Stimulated activated CD8-positive, alpha-beta memory T cell treated with anti-CD3 and anti-CD28 coated beads, Interleukin-7, amount 100 ng/mL, for 4 hours (primary cell): ENCODE measurements at places on chromosomes 5 and 9.

GRCh38 chr9:92780206-92780605, 15.6 kb upstream of the BICD2 start:
- no peak for DNase-seq

DNA sequence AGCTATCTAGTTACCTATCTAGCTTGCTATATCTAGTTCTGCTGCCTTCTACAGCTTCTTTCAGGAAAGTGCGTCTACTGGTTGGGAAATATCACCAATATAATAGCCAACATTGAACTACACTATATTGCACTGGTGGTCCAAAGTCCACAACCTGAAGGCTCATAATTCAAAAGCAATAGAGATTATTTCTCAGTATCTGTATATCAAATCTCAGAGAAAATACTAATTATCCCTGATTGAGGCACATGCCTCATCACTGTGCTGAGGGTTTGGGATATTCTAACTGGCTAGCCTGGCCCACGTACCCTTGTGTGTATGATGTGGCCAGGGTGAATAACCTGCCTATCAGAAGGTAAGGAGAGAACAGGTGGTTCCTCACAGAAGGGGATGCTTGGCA, 53.8 kb downstream of the SH3RF2 start:
- DNase-seq, result no peak

GRCh38 chr5:145378226-145378625, 456.9 kb downstream of the PRELID2 start:
- no peak for DNase-seq

- DNase-seq, result no peak
These were observed 57.1 kb downstream of the FOXD1 start for GRCh38 chr5:73391441-73391881.

- no peak for DNase-seq
These were observed 105.9 kb downstream of the MARCHF3 start for GRCh38 chr5:126924331-126925033.

- DNase-seq, result no peak
These were observed 14.5 kb upstream of the AUH start for GRCh38 chr9:91376239-91376638.

GRCh38 chr5:160317434-160317833, 5.1 kb upstream of the CCNJL start:
- DNase-seq, result no peak

DNA sequence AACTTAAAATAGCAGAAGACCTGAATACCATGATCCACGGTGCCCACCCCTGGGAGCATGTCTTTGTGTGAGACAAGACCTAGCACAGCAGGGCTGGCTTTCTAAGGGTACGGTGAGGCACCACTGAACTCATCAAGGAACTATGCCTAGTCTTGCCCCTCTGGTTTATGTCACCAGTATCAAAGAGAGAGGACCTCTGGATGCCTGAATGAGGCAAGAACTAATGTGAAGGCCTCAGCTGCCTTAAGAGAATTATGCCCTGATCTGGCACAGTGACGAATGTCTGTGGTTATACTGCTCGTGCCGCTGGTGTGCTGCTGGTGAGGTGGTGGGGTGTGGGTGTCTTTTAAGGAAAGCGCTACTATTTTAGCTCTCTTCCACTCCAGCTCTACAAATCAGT, 23.0 kb downstream of the NREP start:
- DNase-seq, result no peak

- DNase-seq, result no peak
These were observed 21.3 kb downstream of the WNK2 start for GRCh38 chr9:93205045-93205768.

GRCh38 chr9:136576269-136576626, 30.4 kb upstream of the NOTCH1 start:
- no peak for DNase-seq

GRCh38 chr9:133942206-133942975, 49.7 kb downstream of the VAV2 start:
- DNase-seq, result no peak

- DNase-seq, result no peak
These were observed 165.6 kb downstream of the YTHDC2 start for GRCh38 chr5:113678924-113679575.

GRCh38 chr9:112655668-112656067, 62.2 kb downstream of the INIP start:
- DNase-seq, result no peak

GRCh38 chr9:110319781-110320492, 17.7 kb downstream of the TXNDC8 start:
- DNase-seq, result no peak

DNA sequence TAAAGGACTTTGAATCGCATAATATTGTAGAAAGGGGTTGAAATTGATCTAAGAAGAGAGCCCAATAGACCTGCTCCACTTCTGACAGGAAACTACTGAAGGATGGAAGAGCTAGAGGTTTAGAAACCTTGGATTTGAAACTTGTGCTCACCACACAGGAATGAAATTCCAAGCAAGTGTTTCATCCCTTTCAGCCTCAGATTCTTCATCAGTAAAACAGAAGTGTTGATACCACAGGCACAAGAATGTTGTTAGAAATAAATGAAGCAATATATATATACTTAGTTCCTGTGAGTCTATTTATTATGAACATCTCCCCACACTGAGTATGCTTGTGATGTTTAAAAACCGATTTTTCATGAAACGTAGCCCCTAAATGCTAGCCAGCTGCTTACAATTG, 43.8 kb downstream of the PRRC1 start:
- DNase-seq, result no peak

DNA sequence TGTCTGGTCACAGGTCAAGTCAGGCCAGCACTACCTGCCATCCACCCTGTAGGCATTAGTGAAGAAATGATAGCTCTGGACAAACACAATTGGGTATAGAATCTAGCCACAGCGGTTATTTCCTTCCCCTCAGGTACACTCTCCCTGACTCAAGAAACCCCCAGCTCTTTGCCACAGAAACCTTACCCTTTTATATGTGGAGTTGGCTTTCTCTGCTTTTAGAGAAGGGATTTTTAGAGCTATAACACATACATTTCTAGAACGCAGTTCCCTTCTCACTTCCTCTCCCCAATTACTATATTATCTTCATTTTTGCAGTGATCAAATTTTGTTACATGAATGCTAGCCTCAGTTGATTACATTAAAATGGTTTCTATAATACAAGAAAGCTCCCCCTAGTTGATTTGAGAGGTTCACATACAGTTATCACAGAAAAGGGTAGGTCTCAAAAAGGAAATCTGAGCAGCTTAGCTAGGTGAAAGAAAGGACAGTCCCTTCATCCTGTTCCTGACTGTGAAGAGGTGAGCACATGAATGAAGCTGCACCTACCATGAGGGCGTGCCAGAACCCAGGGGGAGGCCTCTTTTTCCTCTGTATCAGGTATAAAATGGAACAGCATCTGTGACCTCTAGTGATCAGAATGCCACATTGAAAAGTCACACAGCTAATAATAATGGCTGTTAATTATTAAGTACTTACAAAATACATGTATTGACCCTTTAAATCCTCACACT, 425.6 kb downstream of the KIAA0825 start:
- no peak for DNase-seq

DNA sequence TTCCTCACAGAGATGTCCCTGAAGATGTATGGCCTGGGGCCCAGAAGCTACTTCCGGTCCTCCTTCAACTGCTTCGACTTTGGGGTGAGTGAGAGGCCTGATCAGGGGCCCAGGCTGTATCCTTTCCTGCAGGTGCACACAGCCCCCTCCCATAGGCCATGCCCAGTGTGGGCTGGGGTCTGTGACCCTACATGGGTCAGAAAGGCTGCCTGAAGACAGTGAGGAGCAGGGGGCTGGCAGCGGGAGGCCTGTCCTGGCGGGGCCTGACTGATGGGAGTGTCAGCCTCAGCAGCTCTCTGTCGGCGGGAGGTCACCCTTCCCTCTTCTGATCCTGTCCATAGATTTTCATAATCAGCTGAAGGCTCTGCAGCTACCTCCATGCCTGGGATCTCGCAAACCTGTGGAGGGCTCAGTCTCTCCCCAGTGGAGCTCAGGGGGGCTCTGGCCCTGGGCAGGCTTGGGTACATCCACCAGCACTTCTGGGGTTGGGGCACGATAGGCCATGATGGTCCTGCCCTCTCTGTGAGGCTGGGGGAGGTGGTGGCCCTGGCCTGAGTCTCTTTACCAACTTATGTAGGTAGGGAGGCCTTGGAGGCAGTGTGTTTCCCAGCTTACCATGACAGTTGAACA, 98.5 kb downstream of the CACNA1B start:
- no peak for DNase-seq

DNA sequence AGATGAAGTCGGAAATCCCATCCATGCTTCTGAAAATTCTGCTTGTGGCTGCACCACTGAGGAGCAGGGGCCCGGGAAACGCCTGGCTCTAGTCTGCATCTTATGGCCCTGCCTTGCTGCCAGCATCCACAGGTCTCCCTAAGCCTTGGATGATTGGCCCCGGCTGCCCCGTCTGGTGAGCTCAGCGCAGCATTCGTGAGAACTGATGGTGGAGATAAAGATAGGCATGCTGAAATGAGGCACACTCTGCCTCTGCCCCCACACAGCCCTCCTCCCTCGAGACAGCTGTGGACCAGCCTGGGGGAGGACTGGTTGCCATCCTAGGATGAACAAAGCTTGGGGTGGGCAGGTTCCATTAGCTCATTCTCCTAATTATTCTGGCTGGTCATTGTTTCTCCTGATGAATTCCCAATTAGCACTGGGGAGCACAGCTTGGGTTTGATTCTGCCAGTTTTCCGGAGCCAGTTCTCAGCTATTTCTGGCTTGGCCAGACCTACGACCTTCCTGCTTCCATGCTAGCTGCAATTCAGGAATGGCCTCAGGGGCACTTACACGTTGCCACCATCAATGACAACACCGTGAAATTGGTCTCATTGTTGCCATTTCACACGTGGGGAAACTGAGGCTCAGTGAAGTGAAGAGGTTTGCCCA, 62.8 kb upstream of the CPEB4 start:
- DNase-seq, result no peak

GRCh38 chr5:28165096-28165495, 1126.7 kb upstream of the CDH9 start:
- DNase-seq, result no peak

DNA sequence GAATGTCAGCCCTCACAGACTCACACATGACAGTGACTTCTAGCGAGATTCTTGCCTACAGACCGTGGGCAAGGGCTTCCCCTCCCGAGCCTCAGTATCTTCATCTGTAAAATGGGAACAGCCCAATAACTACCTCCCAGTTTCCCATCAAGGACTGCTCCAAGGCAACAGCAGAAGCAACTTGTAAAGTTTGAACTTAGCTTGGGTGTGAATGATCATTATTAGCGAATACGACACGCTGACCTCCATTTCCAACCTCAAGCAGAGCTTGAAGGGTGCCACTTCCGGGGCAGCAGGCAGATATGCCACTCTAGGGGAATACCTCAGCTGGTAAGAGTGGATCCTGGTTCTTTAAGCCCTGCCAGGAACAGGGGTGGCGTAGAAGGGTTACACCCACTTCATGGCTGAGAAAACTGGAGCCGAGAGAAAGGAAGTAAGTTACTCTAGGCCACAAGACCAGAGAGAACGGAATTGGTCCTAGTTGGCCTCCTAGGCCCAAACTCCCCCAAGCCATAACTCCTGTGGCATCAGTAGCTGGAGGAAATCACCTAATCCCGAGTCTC, 2.0 kb downstream of the RNF44 start:
- no peak for DNase-seq

DNA sequence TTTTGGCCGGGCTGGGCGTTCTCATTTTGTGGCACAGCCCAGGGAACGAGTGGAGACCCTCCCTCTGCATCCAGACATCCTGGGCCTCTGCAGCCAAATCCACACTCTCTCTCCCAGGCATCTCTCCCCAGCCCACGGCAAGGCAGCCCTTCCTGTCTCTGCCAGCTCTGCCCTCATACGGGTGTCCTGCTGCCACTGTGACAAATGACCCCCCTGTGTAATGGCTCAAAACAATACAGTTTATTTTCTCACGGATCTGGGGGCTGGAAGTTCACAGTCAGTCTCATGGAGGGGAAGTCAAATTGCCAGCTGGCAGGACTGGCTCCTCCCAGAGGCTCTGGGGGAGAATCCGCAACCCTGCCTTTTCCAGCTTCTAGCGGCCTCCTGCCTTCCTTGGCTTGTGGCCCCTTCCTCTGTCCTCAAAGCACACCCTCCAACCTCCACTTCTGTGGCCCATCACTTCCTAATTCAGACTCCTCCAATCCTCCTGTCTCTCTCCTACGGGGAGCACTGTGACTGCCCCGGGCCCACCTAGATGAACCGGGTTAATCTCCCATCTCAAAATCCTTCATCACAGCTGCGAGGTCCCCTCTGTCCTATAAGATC, 70.2 kb upstream of the COL5A1 start:
- no peak for DNase-seq

GRCh38 chr5:11355491-11355890, 548.8 kb downstream of the CTNND2 start:
- no peak for DNase-seq

DNA sequence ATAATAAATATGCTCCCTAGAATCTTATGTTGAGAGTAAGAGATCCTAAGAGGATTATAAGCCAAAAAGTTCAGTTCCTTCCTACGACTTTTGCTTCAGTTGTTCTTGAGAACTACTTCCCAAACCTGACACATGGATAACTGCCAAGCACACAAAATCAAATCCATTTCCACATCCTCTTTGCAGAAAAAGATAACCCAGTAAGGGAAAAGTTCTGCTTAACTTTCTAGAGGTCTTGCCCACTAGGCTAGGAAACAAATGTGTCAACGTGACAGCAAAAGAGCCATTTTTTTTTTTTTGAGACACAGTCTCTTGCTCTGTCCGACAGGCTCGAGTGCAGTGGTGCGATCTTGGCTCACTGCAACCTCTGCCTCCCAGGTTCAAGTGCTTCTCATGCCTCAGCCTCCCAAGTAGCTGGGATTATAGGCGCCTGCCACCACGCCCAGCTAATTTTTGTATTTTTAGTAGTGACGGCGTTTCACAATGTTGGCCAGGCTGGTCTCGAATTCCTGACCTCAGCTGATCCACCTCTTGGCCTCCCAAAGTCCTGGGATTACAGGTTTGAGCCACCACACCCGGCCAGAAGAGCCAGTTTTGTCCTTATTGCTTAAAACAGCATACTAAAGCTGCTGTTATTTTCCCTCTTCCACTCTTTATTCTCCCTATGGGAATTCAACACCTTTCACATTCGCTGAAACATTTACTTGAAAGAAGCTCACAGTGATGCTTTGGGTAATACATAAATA, 24.2 kb downstream of the CSNK1A1 start:
- DNase-seq, result no peak

DNA sequence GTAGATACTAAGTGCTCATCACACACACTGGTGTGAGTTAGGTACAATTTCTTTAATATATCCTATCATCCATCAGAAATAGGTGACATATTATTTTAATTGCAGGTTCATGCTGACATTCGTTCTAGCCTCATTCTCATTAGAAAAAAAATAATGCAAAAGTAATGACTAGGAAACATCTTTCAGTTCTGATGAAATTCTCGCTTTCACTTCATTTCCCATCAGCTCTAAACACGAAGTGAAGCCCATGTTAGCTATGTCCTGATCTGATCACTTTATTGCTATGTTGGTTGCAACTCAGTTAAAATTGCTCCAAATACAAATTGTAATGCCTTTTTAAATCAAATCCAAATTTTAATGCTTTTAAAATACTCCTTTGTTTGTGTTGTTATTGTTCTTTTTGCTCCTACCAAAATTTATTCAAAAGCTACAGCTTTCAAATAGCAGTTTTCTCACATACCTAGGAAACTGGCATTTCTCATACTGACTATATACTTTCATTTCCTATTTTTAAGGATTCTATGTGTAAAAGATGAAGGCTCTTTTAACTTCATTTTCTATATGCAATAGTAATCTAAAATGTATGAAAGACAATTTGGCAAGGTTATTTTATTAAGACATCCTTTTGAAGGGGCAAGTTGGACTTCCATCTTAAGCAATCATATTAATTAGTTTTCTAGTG, 1237.8 kb upstream of the ACO1 start:
- no peak for DNase-seq

- no peak for DNase-seq
These were observed 50.4 kb upstream of the PTGS1 start for GRCh38 chr9:122320413-122320881.

GRCh38 chr5:127867022-127867783, 164.0 kb downstream of the CCDC192 start:
- no peak for DNase-seq
